ENCODE measurements at places on chromosomes 5 and 9.

- DNase-seq: no peak
These were observed 137.6 kb upstream of the ZNF618 start for GRCh38 chr9:113738496-113738892.

DNA sequence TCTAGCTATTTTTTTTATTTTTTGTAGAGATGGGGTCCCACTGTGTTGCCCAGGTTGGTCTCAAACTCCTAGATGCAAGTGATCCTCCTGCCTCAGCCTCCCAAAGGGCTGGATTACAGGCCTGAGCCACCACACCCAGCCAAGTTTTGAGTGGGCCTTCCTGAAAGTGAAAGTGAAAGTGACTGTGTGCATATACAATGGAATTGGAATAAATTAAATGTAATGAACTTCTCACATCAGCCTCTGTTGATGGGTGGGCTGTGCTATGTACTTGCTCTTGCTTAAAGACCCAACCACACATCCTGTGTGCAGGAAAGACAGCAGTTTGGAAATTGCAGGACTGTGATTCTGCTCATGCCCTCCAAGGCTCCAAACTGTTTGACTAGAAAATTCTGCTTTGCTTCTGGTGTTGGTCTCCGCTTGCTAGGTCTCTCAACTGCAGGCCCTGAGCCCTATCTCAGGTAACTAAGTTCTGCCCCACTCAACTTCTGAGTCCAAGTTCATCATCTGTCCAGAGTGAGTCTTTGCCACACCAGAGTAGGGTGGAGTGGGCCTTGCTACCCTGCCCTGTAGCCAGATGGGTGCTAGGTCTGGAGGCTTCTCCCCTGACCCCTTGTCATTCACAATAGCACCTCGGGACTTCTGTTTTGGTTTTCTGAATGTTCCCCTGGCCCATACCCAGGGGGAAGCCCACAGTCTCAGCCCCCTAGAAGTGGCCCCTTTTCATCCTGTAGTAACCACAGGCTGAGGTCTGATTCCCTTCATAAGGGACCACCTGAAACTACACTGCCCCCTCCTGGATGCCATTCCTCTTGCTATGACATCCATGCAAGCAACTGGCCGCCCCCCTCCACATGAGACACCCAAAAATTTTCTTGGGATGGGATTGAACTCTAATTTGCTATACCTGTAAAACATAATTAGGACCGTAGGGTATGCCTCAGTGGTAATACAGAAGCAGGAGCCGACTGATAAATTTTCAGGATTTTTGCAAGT is 36.5 kb upstream of the RAD23B start:
- peak; percentile 15 for DNase-seq

GRCh38 chr9:13900449-13900848 is 413.5 kb downstream of the NFIB start:
- DNase-seq: no peak

DNA sequence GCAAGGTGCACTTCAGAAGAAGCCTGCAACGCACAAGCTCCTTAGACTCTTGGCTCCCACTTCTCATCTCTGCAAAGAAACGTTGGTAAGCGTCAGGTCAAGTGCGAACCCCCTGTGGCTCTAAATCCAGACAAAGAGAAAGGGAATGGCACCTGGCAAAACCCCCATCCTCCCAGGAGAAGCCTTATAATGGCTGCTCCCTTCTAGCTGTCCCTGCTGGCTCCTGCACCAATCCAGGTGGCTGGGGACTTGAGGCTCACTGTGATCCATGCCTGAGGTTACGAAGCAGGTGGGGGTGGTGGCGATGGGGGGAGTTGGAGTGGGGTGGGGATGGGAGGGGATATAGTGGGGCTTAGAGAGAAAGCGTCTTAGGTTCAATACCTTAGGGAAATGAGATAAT is 272.8 kb downstream of the DENND1A start:
- no peak for DNase-seq

DNA sequence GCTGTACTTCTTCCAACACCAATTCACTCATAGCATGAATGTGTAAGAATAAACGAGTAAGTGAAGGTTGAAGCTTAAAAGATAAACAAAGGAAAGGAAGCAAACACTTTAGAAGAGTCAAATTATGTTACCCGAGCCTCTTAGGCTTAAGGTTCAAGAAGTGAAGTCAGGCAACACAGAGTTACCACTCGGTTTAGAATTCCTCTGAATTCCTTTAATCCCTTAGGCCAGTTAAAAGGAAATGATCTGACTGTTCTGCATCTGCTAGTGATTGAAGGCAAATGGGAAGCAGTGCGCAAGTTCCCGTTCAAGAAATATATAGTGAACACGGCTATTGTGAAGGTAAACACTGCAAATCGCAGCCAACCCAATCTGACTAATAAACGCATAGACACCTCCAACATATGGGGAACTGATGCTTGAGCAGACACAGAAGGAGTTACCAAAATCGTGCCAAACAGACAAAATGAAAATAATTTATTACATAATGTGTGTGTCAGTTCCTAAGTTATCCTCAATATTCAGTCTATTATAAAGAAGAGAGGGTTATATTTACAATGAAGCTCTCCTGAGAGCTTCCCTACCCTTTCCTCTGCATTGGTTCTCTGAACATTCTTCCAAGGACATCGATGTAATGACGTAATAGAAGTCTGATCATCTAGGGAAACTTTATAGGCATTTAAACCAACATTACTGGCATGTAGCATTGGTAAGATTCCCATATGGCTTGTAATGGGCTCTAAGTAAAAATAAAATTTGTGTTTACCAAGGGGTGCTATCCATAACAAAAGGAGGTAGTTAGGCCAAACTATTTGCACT is 837.1 kb upstream of the ZNF608 start:
- DNase-seq: no peak

DNA sequence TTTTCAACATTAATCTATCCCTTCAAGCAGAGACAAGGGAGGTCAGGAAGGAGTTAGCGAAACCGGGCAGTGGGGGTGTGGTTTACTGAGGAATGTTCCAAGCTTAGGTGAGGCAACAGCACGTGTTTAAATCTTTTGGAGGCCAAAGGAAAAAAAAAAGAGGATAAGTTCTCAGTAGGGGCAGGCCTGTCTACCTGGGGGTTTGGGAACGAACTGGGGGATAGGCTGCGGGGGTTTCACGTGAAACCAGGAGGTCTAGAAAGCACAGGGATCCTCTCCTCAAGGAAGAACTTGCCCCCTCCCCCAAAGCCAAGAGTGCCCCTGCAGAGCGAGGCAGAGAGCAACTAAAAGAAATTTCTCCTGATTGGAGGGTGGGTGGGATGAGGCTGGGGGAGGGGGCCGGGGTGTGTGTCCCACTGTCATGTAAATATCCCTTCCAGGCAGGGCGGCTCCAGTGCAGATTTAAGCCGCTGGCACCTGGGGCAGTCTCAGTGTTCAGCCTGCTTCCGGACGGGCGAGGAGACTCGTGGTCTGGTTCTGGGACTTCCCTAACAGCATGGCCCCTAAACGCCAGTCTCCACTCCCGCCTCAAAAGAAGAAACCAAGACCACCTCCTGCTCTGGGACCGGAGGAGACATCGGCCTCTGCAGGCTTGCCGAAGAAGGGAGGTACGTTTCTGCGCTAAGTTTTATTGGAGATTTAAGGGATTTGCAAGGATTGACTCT is 5.5 kb upstream of the SET start:
- DNase-seq: peak; percentile 37

GRCh38 chr5:172533058-172533398 is 78.7 kb upstream of the SH3PXD2B start:
- no peak for DNase-seq

GRCh38 chr5:54756301-54756700 is 229.1 kb downstream of the ESM1 start:
- DNase-seq: no peak

Measured in ACHN (cell line).